Thoracic aorta (tissue), 2 donors: ENCODE measurements at places on chromosomes 13 and 19.

- no peaks in the 10 kb centered on the region for H3K27me3 ChIP-seq
- peak overlapping the region; percentile 100 for H3K27ac ChIP-seq
- H3K4me1 ChIP-seq: peaks cover 88% of the 10 kb centered on the region
- DNase-seq: no peak
- H3K36me3 ChIP-seq: no peaks in the 10 kb centered on the region
Observed at GRCh38 chr19:38665950-38666662, 18.7 kb downstream of the ACTN4 start.

- H3K4me3 ChIP-seq: no peak overlapping the region
- DNase-seq: no peak
- H3K27ac ChIP-seq: no peak overlapping the region
- H3K27me3 ChIP-seq: no peaks in the 10 kb centered on the region
- no peaks in the 10 kb centered on the region for H3K36me3 ChIP-seq
Observed at GRCh38 chr19:23777216-23777615, 18.5 kb upstream of the ZNF681 start.

GRCh38 chr13:31629085-31629780 lies 110.1 kb upstream of the RXFP2 start:
- H3K4me3 ChIP-seq: no peak overlapping the region
- no peaks in the 10 kb centered on the region for H3K36me3 ChIP-seq
- H3K27ac ChIP-seq: no peak overlapping the region
- H3K4me1 ChIP-seq: no peaks in the 10 kb centered on the region

DNA sequence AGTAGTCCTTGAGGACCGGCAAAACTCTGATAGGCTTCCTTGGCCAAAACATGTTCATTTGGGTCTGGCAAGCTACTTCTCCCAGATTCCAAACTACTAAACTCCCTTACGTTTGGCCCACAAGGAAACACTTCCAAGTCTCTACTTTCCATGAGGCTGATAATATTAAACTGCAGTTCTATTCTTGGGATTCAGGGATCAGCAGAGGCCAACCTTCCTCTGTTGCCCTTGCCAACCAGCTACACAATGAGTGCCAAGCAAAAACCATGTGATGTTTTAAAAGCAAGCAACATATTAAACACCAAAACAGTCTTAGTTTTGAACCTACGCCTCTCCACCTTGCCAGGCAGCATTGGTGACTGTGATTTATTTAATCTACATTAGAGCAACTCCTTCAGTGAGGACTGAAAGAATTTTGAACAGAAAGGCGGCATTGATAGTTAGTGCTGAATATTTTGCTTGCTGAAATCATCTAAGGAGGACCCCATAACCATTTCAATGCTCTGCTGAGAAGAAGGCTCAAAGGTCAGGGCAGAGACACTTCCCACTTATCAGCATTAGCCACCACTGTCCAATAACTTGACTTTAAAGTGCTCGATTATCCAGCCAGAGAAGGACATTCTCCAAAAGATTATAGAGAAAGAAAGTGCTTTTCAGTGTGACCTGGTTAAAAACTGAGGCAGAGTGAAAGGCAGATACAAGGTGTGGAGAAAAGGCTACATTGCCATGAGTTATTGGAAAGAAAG lies 287.1 kb downstream of the TBC1D4 start:
- no peak overlapping the region for H3K27ac ChIP-seq
- DNase-seq: no peak
- no peaks in the 10 kb centered on the region for H3K27me3 ChIP-seq
- H3K4me3 ChIP-seq: no peak overlapping the region
- peaks cover 28% of the 10 kb centered on the region for H3K4me1 ChIP-seq

GRCh38 chr13:23671377-23671776 lies 101.2 kb downstream of the TNFRSF19 start:
- no peak overlapping the region for H3K27ac ChIP-seq
- no peaks in the 10 kb centered on the region for H3K4me1 ChIP-seq
- H3K4me3 ChIP-seq: no peak overlapping the region
- H3K27me3 ChIP-seq: no peaks in the 10 kb centered on the region

DNA sequence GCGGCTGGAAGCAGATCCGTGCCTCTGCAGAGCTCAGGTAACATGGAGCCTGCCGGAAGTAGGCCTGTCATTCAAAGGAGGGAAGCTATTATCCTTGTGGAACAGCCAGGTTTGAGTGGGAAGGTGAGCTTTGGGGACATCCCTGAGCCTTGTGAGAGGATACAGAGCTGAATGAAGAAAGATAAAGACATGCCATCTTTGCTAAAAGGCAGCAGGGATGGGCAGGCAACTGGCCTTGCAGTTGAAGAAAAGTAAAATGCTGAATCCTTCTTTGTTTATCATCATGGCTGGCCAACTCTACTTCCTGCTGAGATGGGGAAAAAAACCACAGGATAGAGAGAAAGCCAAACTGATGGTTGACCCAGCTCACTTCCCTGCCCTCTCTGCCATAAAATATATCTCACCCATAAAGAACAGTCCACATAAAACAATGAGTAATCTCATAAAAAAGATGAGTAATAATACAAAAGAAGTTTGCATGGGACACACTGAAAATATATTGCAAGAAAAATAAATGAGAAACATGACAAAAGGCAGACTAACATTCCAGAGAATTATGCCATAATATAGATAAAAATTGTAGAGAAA lies 226.3 kb downstream of the DLEU7 start:
- DNase-seq: no peak
- H3K27ac ChIP-seq: no peak overlapping the region
- no peaks in the 10 kb centered on the region for H3K27me3 ChIP-seq
- H3K36me3 ChIP-seq: no peaks in the 10 kb centered on the region
- no peak overlapping the region for H3K4me3 ChIP-seq

GRCh38 chr19:7799640-7800355 lies 30.2 kb upstream of the EVI5L start:
- H3K4me3 ChIP-seq: peak overlapping the region; percentile 36
- DNase-seq: peak; percentile 14
- no peaks in the 10 kb centered on the region for H3K4me1 ChIP-seq
- H3K36me3 ChIP-seq: no peaks in the 10 kb centered on the region
- peaks cover 10% of the 10 kb centered on the region for H3K27me3 ChIP-seq

- H3K27me3 ChIP-seq: no peaks in the 10 kb centered on the region
- H3K4me3 ChIP-seq: no peak overlapping the region
- no peaks in the 10 kb centered on the region for H3K4me1 ChIP-seq
- H3K36me3 ChIP-seq: no peaks in the 10 kb centered on the region
Observed at GRCh38 chr13:42322806-42323205, 50.9 kb downstream of the AKAP11 start.

GRCh38 chr19:870963-871401 lies 11.5 kb downstream of the CFD start:
- peaks cover 7% of the 10 kb centered on the region for H3K4me1 ChIP-seq
- peaks cover 33% of the 10 kb centered on the region for H3K36me3 ChIP-seq
- no peak overlapping the region for H3K4me3 ChIP-seq
- no peak overlapping the region for H3K27ac ChIP-seq
- no peaks in the 10 kb centered on the region for H3K27me3 ChIP-seq
- DNase-seq: no peak

GRCh38 chr19:42552086-42553065 lies 24.1 kb upstream of the CEACAM1 start:
- no peaks in the 10 kb centered on the region for H3K36me3 ChIP-seq
- H3K4me3 ChIP-seq: no peak overlapping the region
- DNase-seq: no peak
- no peaks in the 10 kb centered on the region for H3K27me3 ChIP-seq
- H3K27ac ChIP-seq: no peak overlapping the region

GRCh38 chr13:98549006-98549727 lies 27.7 kb downstream of the STK24 start:
- H3K36me3 ChIP-seq: peaks cover 3% of the 10 kb centered on the region
- H3K27me3 ChIP-seq: no peaks in the 10 kb centered on the region
- no peak for DNase-seq
- no peak overlapping the region for H3K27ac ChIP-seq
- peaks cover 28% of the 10 kb centered on the region for H3K4me1 ChIP-seq

DNA sequence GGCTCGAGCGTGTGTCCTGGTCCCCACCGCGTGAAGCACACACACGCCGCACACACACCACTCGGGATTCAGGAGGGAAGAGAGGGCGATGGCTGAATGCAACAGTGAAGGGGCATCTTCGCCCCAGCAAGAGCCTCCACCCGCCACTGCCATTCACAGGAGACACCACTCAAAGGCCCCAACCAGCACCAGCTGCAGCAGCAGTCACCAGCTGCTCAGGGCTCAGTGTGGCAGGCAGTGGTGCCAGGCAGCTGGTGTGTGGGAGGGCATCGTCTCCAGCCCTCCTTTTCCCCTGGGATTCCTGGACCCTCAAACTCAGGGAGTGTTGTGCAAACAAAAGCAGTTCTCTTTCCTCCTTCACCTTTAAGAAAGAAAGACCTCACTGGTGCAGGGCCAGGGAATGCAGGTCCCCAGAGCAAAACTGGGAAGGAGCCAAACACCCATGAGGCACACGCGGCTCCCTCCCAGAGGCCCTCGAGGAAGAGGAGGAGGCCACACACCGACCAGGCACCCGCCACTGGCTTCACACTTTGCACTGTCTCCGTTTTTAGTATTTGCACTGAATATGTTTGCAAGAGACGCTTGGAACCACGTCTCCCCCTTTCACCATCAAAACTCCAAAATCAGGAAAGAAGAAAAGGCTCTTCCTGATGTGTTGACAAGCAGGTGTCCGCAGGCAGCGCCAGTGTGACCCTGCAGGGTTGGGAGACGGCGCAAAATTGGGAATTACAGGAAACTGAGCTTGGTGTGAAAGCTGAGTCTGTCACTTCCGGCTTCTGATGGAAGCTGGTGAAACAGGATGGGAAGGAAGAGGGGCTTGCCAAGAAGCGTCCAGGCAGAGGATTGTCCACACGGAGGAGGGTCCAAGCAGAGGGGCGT lies 26.4 kb upstream of the F7 start:
- no peak for DNase-seq
- H3K27me3 ChIP-seq: no peaks in the 10 kb centered on the region
- no peak overlapping the region for H3K4me3 ChIP-seq
- H3K27ac ChIP-seq: no peak overlapping the region
- H3K36me3 ChIP-seq: peaks cover 2% of the 10 kb centered on the region

GRCh38 chr13:81223778-81224177 lies 882.9 kb upstream of the SPRY2 start:
- no peak overlapping the region for H3K27ac ChIP-seq
- H3K36me3 ChIP-seq: no peaks in the 10 kb centered on the region
- H3K4me1 ChIP-seq: no peaks in the 10 kb centered on the region
- H3K27me3 ChIP-seq: no peaks in the 10 kb centered on the region

- no peak overlapping the region for H3K27ac ChIP-seq
- DNase-seq: no peak
- no peaks in the 10 kb centered on the region for H3K4me1 ChIP-seq
- H3K27me3 ChIP-seq: no peaks in the 10 kb centered on the region
Observed at GRCh38 chr13:96460609-96461008, 370.7 kb downstream of the HS6ST3 start.

GRCh38 chr13:24277761-24278160 lies 31.6 kb upstream of the C1QTNF9 start:
- H3K4me1 ChIP-seq: peaks cover 1% of the 10 kb centered on the region
- no peaks in the 10 kb centered on the region for H3K27me3 ChIP-seq
- H3K4me3 ChIP-seq: no peak overlapping the region
- H3K36me3 ChIP-seq: no peaks in the 10 kb centered on the region

GRCh38 chr19:4052114-4052992 lies 14.3 kb downstream of the ZBTB7A start:
- no peaks in the 10 kb centered on the region for H3K27me3 ChIP-seq
- H3K36me3 ChIP-seq: peaks cover 34% of the 10 kb centered on the region
- peak overlapping the region; percentile 34 for H3K27ac ChIP-seq
- peaks cover 22% of the 10 kb centered on the region for H3K4me1 ChIP-seq
- H3K4me3 ChIP-seq: peak overlapping the region; percentile 6

DNA sequence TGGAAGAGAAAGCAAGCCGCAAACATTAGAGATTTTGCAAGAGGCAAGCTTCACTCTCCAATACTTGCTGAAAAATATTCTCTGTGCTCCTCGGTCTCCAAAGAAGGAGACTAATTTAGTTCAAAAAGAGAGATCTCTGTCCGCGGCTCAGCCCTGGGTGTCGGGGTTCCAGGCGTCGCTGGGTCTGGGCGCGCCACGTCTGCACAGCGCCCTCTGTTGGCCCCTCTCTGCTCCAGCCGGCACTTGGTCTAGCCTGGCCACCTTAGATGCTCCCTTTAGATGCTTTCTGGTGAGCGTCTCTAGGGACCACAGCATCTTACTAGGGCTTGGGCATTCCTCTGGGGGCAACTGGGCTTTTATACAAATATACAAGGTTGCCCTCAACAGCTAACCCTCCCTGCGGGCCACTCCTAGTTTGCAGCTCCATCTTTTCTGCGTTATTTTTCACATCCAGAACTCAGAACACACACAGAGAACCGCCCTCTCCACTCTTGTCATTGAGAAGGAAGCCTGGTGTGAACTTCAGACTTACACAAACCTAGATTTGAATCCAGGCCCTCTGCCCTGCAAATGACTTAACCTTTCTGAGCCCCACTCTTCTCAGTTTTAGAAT lies 78.3 kb downstream of the CYSLTR2 start:
- H3K4me1 ChIP-seq: no peaks in the 10 kb centered on the region
- H3K4me3 ChIP-seq: no peak overlapping the region
- H3K27ac ChIP-seq: no peak overlapping the region
- no peaks in the 10 kb centered on the region for H3K27me3 ChIP-seq

GRCh38 chr13:94362411-94362909 lies 117.0 kb downstream of the DCT start:
- H3K4me1 ChIP-seq: peaks cover 7% of the 10 kb centered on the region
- peak; percentile 33 for DNase-seq
- no peaks in the 10 kb centered on the region for H3K27me3 ChIP-seq

GRCh38 chr19:976476-976875 lies 7.7 kb upstream of the WDR18 start:
- no peaks in the 10 kb centered on the region for H3K27me3 ChIP-seq
- no peak overlapping the region for H3K27ac ChIP-seq
- H3K4me3 ChIP-seq: no peak overlapping the region
- peaks cover 4% of the 10 kb centered on the region for H3K36me3 ChIP-seq
- DNase-seq: no peak

GRCh38 chr13:99895444-99896368 lies 75.9 kb downstream of the ZIC5 start:
- peaks cover 8% of the 10 kb centered on the region for H3K4me1 ChIP-seq
- H3K27me3 ChIP-seq: no peaks in the 10 kb centered on the region
- no peak for DNase-seq
- H3K4me3 ChIP-seq: peak overlapping the region; percentile 71
- H3K36me3 ChIP-seq: no peaks in the 10 kb centered on the region

GRCh38 chr13:113207460-113207859 lies 1.0 kb downstream of the PCID2 start:
- peak overlapping the region; percentile 98 for H3K27ac ChIP-seq
- peaks cover 23% of the 10 kb centered on the region for H3K4me1 ChIP-seq
- DNase-seq: no peak

DNA sequence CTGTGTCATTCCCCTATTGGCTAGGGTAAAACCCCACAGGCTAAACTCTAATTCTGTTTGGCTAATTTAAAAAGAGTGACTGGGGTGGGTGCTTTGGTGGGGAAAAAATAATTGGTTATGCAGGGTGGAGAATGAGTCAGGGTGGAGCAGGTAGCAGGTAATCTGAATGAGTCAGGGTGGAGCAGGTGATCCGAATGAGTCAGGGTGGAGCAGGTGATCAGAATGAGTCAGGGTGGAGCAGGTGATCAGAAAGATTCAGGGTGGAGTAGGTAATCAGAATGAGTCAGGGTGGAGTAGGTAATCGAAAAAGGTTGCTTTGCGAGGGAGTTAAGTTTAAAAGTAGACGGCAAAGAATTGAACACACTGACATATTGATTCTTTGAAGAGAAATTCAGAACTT lies 1218.8 kb upstream of the ATXN8OS start:
- H3K27me3 ChIP-seq: no peaks in the 10 kb centered on the region
- no peak overlapping the region for H3K4me3 ChIP-seq
- H3K4me1 ChIP-seq: no peaks in the 10 kb centered on the region
- DNase-seq: no peak
- H3K36me3 ChIP-seq: no peaks in the 10 kb centered on the region
